ENCODE measurements at places on chromosomes 11 and 22.

DNA sequence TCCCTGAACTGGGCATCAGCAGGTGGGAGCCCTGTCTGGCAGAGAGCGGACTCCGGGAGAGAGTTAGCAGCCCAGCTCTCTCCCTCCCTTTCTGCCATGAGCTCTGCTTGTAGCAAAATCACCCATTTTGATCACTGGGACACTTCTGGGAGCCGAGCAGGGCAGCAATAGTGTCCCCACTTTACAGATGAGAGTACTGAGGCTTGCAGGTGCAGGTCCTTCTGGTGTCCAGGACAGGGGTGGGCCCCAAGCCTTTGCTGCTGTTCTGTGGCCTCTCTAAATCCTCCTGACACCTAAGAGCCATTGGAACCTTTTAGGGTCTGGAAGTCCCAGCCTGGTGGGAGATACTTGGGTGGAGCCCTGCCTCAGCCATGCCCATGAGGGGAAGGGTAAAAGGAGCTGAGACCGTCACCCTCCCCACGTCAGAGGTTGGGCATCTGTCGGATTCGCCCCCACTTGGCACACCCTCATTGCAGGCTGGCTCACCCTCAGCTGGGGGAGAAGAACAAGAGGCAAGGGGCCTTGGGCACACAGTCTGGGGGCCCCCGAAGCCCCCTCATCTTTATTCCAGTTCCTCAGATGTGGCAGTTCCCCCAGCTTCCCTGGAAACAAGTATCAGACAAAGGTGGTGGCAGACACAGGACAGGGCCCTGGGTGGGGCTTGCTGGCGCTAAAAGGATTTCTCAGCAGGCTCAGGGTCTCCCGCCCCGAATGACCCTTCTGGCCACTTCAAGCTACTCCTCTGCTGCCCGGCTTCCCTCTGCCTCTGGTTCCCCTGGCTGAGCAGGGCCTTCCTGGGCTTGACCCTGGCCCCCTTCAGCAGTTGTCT is 4.5 kb downstream of the RIN1 start:
- DNase-seq, result no peak

GRCh38 chr11:95341221-95341620 is 110.2 kb upstream of the SESN3 start:
- no peak for DNase-seq

DNA sequence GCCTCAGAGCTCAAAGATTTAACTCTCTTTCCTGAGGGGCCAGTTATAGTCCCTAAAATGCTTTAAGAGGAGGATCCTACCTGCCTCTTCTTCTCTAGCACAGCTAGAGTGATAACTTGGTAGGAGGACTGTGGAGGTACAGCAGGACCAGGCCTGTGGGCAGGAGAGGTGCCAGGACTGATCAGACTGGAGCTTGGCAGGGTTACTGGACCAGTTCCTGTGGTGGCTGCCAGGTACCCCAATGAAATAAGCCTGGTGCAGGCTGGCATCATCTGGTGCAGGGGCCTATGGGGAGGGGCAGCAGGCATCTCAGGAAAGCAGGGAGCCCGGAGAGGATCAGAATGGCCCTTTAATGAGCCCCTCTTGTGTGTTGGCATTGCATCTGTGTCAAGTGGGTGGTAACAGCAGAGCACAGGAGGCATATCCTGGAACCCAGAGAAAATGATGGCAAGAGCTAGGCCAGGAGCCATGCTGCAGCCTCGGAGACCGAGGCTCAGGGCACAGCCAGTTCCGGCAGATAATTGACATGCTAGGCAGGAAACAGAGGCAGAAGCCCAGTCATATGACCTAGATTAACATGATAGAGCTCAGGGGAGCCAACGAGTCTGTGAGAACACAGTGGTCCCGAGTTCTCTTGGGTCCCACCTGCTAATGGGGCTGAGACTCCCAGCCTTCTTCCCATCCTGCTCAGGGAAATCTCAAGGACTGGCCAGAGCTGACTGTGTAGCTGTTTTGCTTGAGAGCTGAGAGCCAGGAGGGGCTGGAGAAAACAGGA is 187.5 kb upstream of the ZBED5 start:
- no peak for DNase-seq

- no peak for DNase-seq
Measured at GRCh38 chr11:84924154-84924692, 702.9 kb downstream of the DLG2 start.

DNA sequence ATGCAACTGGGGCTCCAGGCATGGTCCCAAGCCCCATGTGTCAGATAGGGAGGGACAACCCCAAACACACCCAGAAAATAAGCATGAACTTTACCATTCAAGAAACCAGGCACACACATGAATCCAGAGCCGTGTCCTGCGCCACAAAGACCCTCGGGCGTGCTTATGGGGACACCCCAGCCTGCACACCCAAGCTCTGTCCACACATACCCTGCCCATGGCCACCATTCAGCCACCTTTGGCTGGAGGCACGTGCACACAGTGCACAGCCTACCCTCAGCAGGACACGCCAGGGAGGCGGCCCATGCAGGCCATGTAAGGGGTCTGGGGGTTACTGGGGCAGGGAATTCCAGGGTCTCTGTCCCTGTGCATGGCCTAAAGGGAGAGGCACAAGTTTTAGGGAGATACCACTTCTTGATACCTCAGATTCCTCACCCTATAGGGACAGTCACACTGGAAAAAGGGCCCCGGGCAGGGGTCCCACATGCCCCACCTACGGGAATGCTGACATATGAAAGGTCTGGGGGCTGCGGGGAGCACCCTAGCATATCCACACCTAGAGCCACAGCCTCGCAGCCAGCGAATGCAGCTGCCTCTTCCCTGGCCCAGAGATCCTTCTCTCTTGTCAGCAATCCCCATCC is 20.6 kb downstream of the PACSIN2 start:
- DNase-seq, result no peak

DNA sequence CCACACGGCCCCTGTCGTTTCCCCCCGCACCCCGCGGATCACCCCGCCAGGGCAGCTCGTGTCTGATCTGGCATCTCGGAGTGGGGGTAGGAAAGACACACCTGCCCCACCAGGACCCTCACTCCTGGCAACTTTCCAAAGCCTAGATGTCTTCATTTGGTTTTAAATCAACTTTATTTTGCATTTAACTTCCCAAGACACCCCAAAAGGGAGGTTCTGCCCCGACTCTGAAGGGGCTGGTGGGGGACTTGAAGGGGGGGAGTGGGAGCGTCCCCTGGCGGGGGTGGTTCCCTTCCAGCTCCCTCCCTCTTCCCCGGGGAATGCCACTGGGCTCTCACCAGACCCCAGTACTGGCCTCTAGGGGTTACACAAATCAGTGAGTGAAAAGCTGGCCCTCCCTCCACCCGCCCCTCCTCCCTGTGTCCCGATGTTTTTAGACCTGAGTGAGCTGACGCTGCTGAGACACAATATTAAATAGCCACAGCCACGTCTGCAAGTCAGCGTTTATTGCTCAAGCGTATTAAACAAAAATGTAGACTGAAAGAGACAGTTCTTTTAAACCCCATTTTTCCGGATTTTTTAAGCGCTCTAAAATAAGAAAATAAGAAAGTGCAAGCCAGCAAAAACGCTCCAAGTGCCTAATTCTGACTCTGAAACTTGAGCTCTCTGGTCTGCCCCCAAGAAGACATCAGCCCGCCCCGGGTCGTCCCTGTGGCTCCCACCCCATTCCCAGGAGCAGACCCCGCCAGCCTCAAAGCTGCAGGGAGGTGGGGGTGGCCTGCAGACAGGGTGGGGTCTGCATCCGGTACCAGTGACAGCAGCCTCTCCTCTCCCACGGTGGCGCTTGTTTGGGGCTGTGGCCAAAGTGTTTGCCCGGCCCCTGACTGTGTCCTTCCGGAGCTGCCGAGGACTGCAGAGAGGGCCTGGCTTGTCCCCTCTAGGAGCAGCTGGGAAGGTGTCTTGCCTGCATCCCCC is 1.1 kb upstream of the TTLL8 start:
- no peak for DNase-seq

DNA sequence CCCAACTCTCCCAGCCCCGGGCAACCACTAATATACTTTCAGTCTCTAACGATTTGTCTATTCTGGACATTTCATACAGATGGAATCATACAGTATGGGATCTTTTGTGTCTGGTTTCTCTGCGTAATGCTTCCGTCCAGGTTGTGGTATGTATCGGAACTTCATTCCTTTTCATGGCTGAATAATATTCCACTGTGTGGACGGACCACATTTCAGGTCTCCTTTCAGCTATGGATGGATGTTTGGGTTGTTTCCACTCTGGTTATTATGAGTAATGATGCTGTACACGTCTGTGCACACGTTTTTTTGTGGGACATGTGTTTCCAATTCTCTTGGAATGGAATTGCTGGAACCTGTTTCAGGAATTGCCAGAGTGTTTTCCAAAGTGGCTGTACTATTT is 17.4 kb upstream of the CPT1A start:
- no peak for DNase-seq

GRCh38 chr22:23216461-23217170 is 36.3 kb downstream of the BCR start:
- no peak for DNase-seq

GRCh38 chr11:99535819-99536218 is 515.1 kb downstream of the CNTN5 start:
- no peak for DNase-seq

DNA sequence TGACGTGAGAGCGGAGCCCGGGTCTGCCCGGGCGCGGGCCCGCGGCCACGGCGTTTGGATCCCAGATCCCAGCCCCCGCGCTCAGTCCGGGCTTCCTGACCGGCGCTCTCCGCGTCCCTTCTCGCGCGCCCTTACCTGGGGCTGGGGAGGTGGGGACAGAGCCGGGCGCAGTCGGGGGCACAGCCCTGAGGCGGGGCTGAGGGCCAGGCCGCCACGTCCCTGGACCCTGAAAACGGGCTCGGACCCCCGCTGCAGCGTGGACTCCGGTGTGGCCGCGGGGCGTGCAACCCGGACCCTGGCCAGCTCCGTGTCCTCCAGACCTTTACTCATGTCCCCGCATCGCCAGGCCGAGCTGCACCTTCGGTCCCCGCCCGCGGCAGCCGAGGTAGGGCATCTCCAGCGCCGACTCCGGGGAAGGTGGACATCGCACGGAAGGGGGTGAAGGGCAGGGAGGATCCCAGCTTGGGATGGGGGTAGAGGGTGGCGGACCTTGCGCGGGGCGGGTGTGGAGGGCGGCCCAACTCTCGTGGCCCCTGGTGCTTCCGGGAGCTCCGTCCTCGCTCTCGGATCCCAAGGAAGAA is 9.9 kb upstream of the AIFM3 start:
- DNase-seq, result no peak

- DNase-seq, result peak; percentile 39
Measured at GRCh38 chr22:41237707-41238569, 2.8 kb downstream of the CHADL start.

- no peak for DNase-seq
Measured at GRCh38 chr11:47672283-47672730, 29.9 kb upstream of the MTCH2 start.

DNA sequence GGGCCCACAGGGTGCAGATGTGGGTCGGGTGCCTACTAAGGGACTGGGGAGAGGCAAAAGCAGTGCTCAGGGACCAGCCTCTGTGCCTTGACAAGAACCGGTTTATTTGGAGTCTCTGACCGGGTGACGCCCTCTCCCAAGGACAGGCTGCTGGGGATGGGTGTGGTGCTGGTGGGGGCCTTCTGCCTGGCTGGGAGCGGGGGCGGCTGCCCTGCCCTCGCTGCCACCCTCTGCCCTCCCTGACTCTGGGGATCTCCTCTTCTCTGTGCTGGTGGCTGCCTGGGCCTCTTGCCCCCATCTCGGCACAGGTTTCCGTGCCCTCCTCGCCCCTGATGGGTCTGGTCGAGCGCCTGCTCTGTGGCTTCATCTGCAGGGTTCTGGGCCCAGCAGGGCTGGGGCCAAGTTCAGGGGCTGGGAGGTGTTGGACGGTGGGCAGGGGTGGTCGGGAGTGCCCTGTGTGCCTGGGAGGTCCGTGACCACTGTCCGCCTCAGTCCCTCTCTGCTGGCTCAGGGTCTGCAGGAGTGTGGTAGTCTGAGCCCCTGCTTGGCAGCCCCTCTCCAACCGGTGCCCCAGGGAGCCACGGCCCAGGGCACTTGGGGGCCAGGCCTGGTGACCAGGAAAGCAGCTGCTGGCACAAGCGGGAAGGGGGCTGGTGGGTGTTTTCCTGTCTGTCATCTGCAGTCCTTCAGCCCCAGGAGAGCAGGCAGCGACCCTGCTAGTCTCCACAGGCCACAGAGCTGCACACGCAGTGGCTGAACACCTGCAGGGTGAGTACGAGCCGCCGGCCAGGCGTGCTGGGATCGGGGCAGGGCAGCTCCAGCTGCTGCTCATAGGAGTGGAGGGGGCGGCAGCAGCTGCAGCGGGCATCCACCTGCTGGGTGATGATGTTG is 23.5 kb downstream of the MUC6 start:
- DNase-seq, result no peak

DNA sequence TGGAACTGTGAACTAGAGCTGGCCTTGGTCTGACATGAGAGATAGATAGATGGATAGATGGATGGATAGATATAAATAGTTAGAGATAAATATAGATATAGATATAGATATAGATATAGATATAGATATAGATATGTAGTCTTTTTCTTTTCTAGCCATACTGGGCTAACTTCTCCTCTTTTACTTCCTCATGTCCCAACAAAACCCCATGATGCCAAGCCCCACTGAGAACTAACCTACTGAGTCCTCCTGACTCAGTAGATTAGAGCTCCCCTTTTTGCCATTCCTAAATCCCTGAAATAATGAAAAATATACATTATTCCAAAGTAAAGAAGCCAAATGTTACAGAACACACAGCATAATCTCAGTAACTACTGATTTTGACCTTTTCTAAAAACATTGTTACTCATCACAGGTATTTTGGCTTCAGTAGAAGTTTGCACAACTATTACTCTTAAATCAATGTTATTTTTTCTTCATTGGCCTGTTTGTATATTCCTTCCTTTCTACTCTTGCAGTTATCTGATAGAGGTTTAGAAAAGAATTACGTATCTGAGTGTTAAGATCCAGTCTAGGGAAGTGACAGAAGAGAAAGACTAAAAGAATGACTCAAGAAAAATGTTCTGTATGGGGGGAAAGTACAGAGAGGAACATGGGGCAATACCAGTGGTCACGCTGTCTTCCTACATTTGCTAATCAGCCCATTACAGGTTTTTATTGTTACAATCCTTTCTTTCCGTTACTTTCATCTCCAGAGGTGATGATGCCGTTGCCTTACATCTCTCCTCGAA is 6.0 kb upstream of the OR10D3 start:
- DNase-seq, result no peak

- no peak for DNase-seq
Measured at GRCh38 chr11:60872124-60872960, 5.0 kb downstream of the ZP1 start.

GRCh38 chr22:38038890-38039812 is 18.1 kb upstream of the PICK1 start:
- no peak for DNase-seq

DNA sequence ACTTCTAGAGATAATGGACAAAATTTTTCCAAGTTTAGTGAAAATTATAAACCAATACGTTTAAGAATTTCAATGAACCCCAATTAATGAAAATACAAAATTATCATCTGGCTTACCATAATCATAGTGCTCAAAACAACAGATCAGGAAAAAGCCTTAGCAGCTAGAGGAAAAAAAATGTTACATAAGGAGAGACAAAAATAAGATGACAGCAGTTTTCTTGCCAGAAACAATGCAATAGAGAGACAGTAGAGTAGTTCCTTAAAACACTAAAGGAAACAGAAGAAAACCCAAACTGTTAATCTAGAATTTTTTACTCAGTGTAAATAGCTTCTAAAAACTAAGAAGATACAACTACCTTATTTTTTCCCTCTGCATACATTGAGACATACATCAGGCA is 341.7 kb upstream of the CHORDC1 start:
- no peak for DNase-seq

- DNase-seq, result no peak
Measured at GRCh38 chr22:43288807-43289420, 54.3 kb downstream of the SCUBE1 start.

- DNase-seq, result no peak
Measured at GRCh38 chr11:71998649-71999310, at the start of gene IL18BP. Gene IL18BP (plus strand): TSS chr11:71998909. CDS start chr11:71999985, 1,076 bp downstream.

Measured in stimulated activated CD8-positive, alpha-beta memory T cell treated with anti-CD3 and anti-CD28 coated beads, Interleukin-4, amount 100 ng/mL, for 4 hours (primary cell).